ENCODE measurements at places on chromosomes 12 and 14.

- no peak overlapping the region for H3K27ac ChIP-seq
- no peak overlapping the region for H3K4me3 ChIP-seq
- no peak for DNase-seq
- H3K27me3 ChIP-seq, result no peaks in the 10 kb centered on the region
- peaks cover 21% of the 10 kb centered on the region for H3K36me3 ChIP-seq
Observed at GRCh38 chr12:24212496-24212895, 263.0 kb upstream of the SOX5 start.

- H3K36me3 ChIP-seq, result no peaks in the 10 kb centered on the region
- no peak for DNase-seq
- H3K4me1 ChIP-seq, result no peaks in the 10 kb centered on the region
- no peak overlapping the region for H3K4me3 ChIP-seq
Observed at GRCh38 chr14:78610994-78611393, 440.8 kb downstream of the NRXN3 start.

GRCh38 chr14:99481745-99482099 lies 513 bp downstream of the CCNK start:
- no peaks in the 10 kb centered on the region for H3K36me3 ChIP-seq
- H3K27ac ChIP-seq, result peak overlapping the region; percentile 100
- peak overlapping the region; percentile 99 for H3K4me3 ChIP-seq
- peaks cover 11% of the 10 kb centered on the region for H3K27me3 ChIP-seq
- DNase-seq, result no peak

- H3K4me3 ChIP-seq, result no peak overlapping the region
- no peak overlapping the region for H3K27ac ChIP-seq
- H3K4me1 ChIP-seq, result no peaks in the 10 kb centered on the region
- DNase-seq, result no peak
Observed at GRCh38 chr12:94089891-94090290, 58.5 kb upstream of the PLXNC1 start.

DNA sequence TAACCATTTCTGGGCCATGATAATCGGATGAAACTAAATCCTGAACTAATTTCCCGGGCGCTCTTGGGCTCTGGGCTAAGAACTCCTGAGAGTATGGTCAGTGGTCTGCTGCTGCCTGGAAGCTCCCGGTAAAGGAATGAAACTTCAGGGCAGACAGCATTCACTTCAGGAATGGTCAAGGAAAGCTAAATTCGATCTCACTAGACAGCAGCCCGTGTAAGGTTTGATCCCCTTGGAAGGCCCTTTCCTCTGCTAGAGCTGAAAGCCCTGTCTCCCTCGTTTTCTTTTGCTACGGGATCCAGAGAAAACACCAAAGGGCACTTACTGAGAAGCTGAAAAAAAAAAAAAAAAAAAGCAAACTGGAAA lies 680 bp downstream of the ASB8 start:
- peaks cover 6% of the 10 kb centered on the region for H3K27me3 ChIP-seq
- H3K4me3 ChIP-seq, result peak overlapping the region; percentile 92
- no peak for DNase-seq

- H3K4me3 ChIP-seq, result no peak overlapping the region
- H3K27ac ChIP-seq, result no peak overlapping the region
- DNase-seq, result no peak
- H3K36me3 ChIP-seq, result no peaks in the 10 kb centered on the region
- H3K4me1 ChIP-seq, result no peaks in the 10 kb centered on the region
Observed at GRCh38 chr12:94254270-94254669, 105.9 kb downstream of the PLXNC1 start.

DNA sequence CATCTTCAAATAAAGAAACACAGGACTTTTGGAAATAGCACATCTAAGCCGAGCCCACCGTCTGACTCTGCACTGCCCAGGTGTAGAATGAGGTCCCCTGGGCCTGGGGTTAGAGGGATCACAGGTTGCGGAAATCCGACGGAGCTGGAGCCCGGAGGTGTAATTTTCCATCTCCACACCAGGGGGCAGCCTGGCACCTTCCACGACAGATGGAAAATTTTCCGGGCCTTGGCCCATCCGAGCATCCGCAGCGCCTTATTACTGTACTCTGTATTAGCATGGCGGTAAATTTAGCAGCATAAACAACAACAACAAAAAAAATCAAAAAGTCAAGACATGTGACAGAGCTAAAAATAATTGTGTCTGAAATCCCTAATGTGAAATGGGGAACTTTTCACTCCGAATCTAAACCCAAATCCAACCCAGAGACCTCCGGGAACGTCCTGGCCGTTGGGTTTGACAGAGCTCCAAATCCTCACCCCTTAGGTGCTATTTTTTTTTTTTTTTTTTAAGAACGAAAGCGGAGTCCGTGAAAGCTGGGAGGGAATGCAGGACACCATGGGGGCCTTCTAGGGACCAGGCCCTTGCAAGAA lies 93.9 kb downstream of the KSR2 start:
- H3K4me1 ChIP-seq, result peaks cover 22% of the 10 kb centered on the region
- no peaks in the 10 kb centered on the region for H3K36me3 ChIP-seq
- peaks cover 17% of the 10 kb centered on the region for H3K27me3 ChIP-seq

GRCh38 chr12:68031881-68032739 lies 42.9 kb downstream of the IFNG-AS1 start:
- no peaks in the 10 kb centered on the region for H3K36me3 ChIP-seq
- no peak for DNase-seq
- H3K4me1 ChIP-seq, result peaks cover 7% of the 10 kb centered on the region
- no peak overlapping the region for H3K4me3 ChIP-seq

DNA sequence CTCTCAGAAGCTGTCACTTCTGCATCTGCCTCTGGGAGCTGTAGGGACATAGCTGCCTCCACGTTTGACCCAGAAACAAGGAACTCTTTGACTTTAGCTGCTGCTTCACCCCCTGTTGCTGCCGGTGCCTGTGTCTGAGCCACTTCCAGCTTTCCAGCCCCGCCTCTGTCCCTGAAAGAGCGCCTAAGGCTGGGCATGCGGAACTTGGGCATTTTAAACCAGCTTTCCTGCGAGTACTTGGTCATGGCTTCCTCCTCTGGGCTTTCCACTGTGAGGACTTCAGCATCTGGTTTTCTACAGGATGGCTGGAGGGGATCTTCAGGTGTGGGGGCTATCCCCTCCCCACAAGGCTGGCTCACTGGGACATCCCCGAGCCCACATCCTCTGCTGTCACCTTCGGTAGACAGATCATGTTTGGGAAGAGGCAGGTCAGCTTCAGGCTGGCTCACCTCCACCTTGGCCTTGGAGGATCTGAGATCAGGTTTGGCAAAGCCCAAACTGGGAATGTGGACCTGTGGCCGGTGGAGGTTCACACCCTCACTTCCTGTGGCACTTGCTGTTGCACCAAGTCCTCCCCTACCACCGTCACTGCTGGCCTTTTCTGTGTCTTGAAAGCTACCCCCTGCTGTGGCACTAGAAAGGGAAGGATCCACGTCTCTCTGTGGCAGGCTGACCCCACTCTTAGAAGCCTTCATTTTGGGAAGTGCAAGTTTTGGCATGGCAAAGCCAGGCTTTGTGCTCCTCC lies 15.2 kb downstream of the PLD4 start:
- H3K4me3 ChIP-seq, result no peak overlapping the region
- H3K36me3 ChIP-seq, result no peaks in the 10 kb centered on the region
- peaks cover 70% of the 10 kb centered on the region for H3K27me3 ChIP-seq

GRCh38 chr12:1330477-1330827 lies 263.9 kb downstream of the FBXL14 start:
- peaks cover 61% of the 10 kb centered on the region for H3K36me3 ChIP-seq
- H3K4me1 ChIP-seq, result peaks cover 5% of the 10 kb centered on the region
- no peak overlapping the region for H3K4me3 ChIP-seq
- H3K27me3 ChIP-seq, result no peaks in the 10 kb centered on the region
- no peak for DNase-seq
- no peak overlapping the region for H3K27ac ChIP-seq

- no peak overlapping the region for H3K27ac ChIP-seq
- H3K36me3 ChIP-seq, result no peaks in the 10 kb centered on the region
- H3K4me1 ChIP-seq, result peaks cover 54% of the 10 kb centered on the region
Observed at GRCh38 chr14:33569821-33570687, 380.8 kb downstream of the EGLN3 start.

DNA sequence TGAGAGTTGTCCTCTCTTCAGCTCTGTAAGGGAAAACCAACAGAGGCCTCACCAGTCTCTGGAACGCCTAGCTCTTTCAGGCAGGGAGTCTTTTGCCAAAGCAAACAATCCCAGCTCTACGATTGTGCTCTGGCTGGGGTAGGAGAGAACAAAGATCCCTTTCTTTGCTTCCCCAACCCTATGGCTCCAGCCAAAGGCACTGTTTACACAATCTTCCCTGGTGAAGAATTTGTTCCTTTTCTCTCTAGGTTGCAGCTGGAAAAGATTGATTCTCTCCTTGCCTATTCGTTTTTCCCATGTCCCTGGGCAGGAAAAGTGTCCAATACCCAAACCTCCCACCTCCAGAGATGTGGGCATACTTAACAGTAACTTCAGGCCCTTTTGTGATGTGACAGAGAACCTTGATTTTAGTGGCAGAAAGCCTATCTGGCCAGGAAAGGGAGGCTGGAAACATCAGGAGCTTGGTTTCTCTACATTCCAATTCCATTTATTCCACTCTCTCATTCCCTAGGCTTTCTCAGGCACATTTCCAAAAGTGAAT lies 16.8 kb downstream of the ATP5MC2 start:
- peaks cover 27% of the 10 kb centered on the region for H3K4me1 ChIP-seq
- DNase-seq, result peak; percentile 9
- peak overlapping the region; percentile 99 for H3K27ac ChIP-seq

- H3K4me1 ChIP-seq, result peaks cover 23% of the 10 kb centered on the region
- peak within 1 kb of the TSS; percentile 51 for H3K27ac ChIP-seq
- no peaks in the 10 kb centered on the region for H3K27me3 ChIP-seq
- DNase-seq, result no peak
Observed at GRCh38 chr12:10409392-10409791, at the start of gene KLRC4. Gene KLRC4, minus strand, starts transcription at chr12:10409757. Its CDS starts 182 bp downstream, at chr12:10409575.

- DNase-seq, result no peak
- peaks cover 16% of the 10 kb centered on the region for H3K36me3 ChIP-seq
- no peaks in the 10 kb centered on the region for H3K27me3 ChIP-seq
- H3K27ac ChIP-seq, result no peak overlapping the region
- no peak overlapping the region for H3K4me3 ChIP-seq
- H3K4me1 ChIP-seq, result peaks cover 13% of the 10 kb centered on the region
Observed at GRCh38 chr14:55605793-55606192, 25.8 kb downstream of the KTN1 start.

DNA sequence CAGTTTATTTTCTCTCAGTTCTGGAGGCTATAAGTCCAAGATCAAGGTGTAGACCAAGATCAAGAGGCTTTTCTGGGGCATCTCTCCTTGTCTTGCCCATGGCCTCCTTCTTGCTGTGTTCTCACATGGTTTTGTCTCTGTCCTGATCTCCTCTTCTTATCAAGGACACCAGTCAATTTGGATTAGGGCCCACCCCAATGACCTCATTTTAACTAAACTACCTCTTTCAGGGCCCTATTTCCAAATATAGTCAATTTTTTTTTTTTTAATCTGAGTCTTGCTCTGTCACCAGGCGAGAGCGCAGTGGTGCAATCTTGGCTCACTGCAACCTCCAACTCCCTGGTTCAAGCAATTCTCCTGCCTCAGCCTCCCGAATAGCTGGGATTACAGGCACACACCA lies 50.8 kb downstream of the TSHR start:
- H3K36me3 ChIP-seq, result no peaks in the 10 kb centered on the region
- H3K27me3 ChIP-seq, result peaks cover 4% of the 10 kb centered on the region
- no peak overlapping the region for H3K4me3 ChIP-seq
- H3K27ac ChIP-seq, result no peak overlapping the region

DNA sequence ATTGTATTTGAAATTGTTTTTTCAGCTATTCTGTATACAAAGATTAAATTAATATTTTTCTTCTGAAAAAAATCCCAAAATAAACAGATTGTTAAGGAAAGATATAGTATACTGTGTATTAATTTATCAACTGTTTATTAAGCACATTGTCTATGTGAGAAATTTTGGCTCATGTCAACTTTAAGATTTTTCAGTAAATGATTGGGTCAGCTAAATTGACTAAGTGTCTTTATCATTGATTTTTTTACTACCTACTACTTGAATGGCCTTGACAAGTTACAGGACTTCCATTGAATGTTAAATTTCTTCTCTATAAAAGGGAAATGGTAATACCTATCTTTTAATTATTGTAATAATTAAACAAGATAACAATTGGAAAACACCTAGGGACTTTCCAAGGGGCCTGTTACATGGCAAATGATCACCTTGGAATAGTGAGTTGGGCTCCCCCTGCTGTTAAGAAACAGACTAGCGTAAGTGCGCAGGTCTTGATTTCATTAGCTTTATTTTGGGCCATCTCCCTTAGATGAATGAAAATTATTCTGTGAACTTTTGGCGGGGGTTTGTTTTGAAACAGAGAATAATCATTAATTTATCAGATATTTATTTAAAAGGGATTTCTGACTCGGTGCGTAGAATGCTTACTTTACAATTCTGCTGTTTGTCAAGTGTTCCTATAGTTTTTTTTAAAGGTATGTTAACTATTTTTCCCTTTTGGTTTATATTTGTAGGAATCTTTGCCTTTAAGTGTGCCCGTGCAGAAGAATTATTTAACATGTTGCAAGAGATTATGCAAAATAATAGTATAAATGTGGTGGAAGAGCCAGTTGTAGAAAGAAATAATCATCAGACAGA lies 14.5 kb upstream of the CCT2 start:
- H3K27ac ChIP-seq, result no peak overlapping the region
- no peaks in the 10 kb centered on the region for H3K27me3 ChIP-seq
- no peak overlapping the region for H3K4me3 ChIP-seq
- peaks cover 39% of the 10 kb centered on the region for H3K36me3 ChIP-seq
- peak; percentile 52 for DNase-seq

- H3K4me1 ChIP-seq, result peaks cover 49% of the 10 kb centered on the region
- H3K4me3 ChIP-seq, result no peak overlapping the region
- H3K27ac ChIP-seq, result peak overlapping the region; percentile 54
- no peak for DNase-seq
Observed at GRCh38 chr12:124040291-124040690, 67.3 kb downstream of the ZNF664 start.
